ENCODE measurements at places on chromosomes 12 and 14.

- no peak for DNase-seq
Measured at GRCh38 chr14:72965249-72965648, 39.0 kb downstream of the DCAF4 start.

DNA sequence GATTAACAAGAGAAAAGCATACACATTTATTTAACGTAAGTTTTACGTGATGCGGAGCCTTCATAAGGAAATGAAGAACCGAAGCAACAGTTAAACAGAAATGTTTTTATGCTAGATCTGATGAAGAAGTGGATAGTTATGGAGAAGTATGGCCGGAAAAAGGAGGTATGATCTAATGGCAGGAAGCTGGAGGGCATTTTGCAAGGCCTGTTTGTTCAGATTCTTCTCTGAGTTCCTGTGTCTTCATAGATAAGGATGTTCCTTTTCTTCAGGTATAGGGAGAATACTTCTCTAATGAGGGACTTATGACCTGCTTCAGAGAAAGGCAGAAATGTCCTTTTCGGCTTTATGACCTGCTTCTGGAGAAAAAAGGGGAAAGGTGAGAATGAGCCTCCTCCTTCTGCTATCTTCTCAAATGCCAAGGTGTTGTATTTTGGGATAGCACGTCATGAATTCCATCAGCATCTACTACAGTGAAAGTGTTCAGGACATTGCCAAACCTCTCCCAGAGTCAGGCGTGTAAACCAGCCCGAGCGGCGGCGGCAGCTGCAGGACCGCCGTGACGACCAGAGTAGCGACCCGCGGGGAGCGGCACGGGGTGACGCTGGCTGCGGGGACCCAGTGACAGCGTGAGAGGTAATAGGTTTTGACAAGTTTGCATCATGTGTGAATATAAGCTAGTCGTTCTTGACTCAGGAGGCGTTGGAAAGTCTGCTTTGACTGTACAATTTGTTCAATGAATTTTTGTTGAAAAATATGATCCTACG lies 33.7 kb upstream of the SGPP1 start:
- DNase-seq, result no peak

GRCh38 chr14:69683971-69684370 lies 72.6 kb downstream of the SUSD6 start:
- no peak for DNase-seq

DNA sequence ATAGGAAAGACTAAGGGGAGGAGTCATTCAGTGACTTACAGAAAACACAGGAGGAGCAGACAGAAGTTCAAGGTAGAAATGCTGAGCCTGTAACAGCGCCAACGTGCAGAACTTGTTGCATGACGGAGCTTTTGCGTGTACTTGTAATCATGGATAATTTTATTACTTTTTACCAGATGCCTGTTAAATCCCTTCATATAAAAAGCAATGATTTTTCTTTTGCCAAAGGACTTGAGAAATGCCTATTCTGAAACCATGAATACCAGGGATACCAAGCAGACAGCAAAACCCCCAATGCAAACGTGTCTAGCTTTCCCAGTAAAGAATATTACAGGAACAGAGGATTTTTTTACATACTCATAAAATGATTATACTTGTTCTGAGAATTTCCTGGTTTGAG lies 163.6 kb upstream of the GSC start:
- DNase-seq, result no peak
